ENCODE measurements at places on chromosomes 3 and 15. TPM values are rescaled to one million over a fixed set of nuclear protein-coding genes. Genes with fewer than 3 reads are reported as not detected.

- no peaks in the 10 kb centered on the region for H3K36me3 ChIP-seq
- DNase-seq = no peak
- H3K4me3 ChIP-seq = no peak overlapping the region
- no peaks in the 10 kb centered on the region for H3K27me3 ChIP-seq
- H3K4me1 ChIP-seq = no peaks in the 10 kb centered on the region
These were observed 11.7 kb upstream of the ARL14 start for GRCh38 chr3:160665231-160665630.

The CPNE4 gene
- total RNA-seq = 0.67 TPM

The GCSAM gene
- total RNA-seq = not detected

DNA sequence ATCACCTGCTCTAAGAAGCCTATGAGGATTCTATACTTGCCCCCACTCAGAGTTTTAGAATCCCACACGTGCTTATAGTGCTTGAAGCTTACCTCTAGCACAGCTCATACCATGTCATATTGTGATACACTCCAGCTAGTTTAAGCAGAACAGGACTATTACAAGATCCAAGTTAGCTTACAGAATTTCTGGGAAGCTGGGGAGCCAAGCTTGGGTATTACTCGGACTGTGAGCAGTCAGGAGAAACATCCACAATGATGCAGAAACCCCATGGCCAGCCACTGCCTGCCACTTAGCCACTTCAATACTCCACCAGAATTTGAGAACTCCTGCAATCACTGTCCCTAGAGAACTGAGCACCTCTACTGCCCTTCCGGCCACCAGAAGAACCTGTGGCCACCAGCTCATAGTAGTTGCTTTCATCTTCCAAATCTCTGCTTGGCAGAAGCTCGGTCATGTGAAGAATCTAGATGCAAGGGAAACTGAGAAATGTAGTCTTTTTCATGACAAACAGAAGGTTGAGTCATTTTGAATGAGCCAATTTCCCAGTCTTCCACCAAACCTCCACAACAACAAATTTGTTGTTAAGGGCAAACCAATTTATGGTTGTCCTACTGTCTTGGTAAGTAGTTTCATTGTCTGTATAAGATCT, 27.7 kb upstream of the SSR3 start:
- no peak overlapping the region for H3K27ac ChIP-seq
- H3K4me3 ChIP-seq = no peak overlapping the region
- no peaks in the 10 kb centered on the region for H3K4me1 ChIP-seq
- H3K27me3 ChIP-seq = no peaks in the 10 kb centered on the region

- no peak overlapping the region for H3K27ac ChIP-seq
- H3K4me3 ChIP-seq = no peak overlapping the region
- H3K4me1 ChIP-seq = no peaks in the 10 kb centered on the region
- H3K36me3 ChIP-seq = no peaks in the 10 kb centered on the region
- DNase-seq = no peak
These were observed 12.6 kb upstream of the NPAP1 start for GRCh38 chr15:24662991-24663390.

GRCh38 chr3:187025254-187025655, 94.9 kb downstream of the ST6GAL1 start:
- no peak overlapping the region for H3K4me3 ChIP-seq
- H3K27me3 ChIP-seq = no peaks in the 10 kb centered on the region
- H3K27ac ChIP-seq = no peak overlapping the region
- H3K36me3 ChIP-seq = no peaks in the 10 kb centered on the region

The GABRR3 gene
- total RNA-seq = not detected
